H7 (cell line): ENCODE measurements at places on chromosomes 2 and 18.

GRCh38 chr2:12286347-12286746 lies 430.4 kb upstream of the TRIB2 start:
- DNase-seq = no peak

DNA sequence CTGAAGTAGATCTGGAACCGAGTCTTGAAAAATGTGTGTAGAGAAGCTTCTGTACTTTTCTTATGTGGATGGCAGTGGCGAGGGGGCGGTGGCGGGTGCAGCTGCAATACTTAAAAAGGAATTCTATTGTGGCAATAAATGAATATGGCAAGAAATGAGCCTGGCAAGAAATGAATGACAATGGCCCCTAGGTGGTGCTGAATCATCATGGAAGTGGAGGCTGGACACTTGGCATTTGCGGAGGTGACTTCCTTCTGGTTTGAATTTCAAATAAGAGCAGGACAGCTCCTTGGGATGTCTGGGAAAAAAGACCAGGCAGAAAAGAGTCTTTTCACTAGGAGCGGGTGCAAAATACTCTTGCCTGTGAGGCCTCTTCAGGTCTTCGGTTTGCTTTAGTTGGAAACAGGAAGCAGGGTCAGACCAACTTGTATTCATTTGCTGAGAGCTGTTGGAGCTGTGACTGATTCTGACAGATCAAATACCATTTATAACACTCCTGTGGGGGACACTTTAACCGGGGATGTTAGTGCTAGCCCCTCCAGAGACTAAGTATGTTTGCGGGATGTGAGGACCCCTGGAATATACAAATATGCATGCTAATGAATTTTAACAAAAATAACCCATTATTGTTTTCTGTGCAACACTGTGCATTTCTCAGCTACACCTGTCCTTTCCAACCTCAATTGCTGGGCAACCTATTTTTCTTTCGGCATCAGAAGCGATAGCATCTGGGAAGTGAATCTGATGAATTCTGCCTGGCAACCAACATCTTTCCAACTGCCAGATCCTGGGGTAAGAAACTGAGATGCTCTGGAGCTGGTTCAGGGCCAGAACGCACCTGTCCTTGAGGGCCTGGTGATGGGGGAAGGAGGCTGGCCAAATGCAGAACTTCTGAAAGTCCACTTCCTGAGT lies 35.4 kb downstream of the FASTKD2 start:
- peak; percentile 30 for DNase-seq

DNA sequence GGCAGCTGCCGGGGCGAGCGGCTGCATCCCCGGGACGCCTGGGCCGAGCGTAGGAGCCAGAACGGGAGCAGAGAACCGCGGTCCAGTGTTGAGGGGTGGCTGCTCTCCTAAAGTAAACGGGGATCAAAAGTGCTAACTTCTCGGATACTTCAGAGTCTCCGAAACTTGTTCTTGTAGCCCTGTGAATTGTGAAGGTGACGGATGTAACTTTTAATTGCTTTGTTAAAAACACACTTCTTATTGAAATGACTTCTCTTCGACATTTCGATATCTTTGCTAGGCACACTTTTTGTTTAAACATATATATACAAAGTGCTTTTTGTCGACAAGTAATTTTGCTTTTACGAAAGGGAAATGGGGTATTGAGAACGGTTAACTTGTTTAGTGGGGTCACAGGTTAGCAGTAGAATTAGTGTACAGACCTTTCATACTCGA lies 540 bp downstream of the ATP9B start:
- no peak for DNase-seq

DNA sequence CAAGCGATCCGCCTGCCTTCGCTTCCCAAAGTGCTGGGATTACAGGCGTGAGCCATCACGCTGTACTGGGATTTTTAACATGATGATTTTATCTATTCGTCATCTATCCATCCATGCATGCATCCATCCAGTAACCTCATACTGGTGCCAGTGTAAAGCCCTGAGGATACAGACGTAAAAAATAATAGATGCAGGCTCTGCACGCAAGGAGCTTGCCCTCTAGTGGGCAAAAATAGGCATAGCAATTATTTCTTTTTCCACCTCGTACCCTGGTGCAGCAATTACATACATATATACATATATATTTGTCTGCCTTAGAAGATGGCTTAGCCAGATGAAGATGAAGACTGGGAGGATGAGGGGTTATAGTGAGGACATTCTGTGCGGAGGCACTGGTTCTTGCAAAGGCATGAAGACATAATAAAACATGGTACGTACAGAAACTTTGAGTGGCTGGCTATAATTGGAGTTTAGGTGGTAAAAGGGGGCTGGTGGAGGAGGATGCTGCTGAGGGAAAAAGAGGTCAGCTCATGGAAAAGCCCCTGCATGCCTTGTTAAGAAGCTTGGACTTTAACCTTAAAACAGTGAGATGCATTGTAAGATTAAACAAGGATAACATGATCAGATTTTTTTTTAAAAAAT lies 19.6 kb upstream of the RPIA start:
- DNase-seq = no peak

DNA sequence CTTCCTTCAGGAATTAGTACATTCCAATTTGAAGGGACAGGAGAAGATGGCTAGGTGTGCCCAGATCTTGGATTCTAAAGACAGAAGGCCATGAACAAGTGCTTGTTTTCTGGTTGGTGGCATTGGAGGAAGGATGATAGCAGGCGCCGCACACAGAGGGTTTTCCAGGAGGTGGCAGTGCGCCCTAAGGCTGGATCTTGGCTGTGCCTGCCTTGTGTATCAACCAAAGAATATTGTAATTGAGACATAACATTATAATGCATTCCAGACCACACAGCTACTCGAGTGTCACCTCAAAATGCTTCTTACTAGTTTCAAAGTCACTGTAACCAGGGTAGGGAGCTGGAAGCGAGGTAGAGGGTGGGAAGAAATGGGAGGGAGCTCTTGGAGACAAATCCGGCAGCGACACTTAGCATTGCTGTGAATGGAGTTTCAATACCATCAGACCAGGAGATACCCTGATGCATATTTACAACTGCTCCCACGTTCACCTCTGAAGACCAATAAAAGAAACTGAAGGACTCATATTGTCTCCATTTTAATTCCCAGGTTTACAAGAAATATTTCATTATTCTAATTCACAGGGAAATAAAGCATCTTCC lies 42.5 kb downstream of the CPO start:
- DNase-seq = peak; percentile 35

- DNase-seq = no peak
Measured at GRCh38 chr2:181836583-181836982, 54.9 kb upstream of the ITPRID2 start.

GRCh38 chr2:213868526-213868925 lies 542.3 kb upstream of the VWC2L start:
- DNase-seq = no peak

- peak; percentile 72 for DNase-seq
Measured at GRCh38 chr2:15811367-15811766, 129.0 kb upstream of the MYCN start.
